ENCODE measurements at places on chromosomes 4 and X. TPM values are rescaled to one million over a fixed set of nuclear protein-coding genes. Genes with fewer than 3 reads are reported as not detected.

SORCS2 gene
- 1.4 TPM for total RNA-seq

CXXC4 gene
- 4.6 TPM for total RNA-seq

IL15 gene
- 16.3 TPM for total RNA-seq

USP17L15 gene
- total RNA-seq, result not detected

COL25A1 gene
- 13.2 TPM for total RNA-seq

SHROOM2 gene
- total RNA-seq, result 0.57 TPM

ITM2A gene
- not detected for total RNA-seq

TRAM1L1 gene
- total RNA-seq, result 6.4 TPM

PCDH19 gene
- 0.30 TPM for total RNA-seq

CPE gene
- total RNA-seq, result not detected

CCDC110 gene
- total RNA-seq, result not detected

TMEM255A gene
- total RNA-seq, result not detected
